ENCODE measurements at places on chromosomes 11 and 22.

DNA sequence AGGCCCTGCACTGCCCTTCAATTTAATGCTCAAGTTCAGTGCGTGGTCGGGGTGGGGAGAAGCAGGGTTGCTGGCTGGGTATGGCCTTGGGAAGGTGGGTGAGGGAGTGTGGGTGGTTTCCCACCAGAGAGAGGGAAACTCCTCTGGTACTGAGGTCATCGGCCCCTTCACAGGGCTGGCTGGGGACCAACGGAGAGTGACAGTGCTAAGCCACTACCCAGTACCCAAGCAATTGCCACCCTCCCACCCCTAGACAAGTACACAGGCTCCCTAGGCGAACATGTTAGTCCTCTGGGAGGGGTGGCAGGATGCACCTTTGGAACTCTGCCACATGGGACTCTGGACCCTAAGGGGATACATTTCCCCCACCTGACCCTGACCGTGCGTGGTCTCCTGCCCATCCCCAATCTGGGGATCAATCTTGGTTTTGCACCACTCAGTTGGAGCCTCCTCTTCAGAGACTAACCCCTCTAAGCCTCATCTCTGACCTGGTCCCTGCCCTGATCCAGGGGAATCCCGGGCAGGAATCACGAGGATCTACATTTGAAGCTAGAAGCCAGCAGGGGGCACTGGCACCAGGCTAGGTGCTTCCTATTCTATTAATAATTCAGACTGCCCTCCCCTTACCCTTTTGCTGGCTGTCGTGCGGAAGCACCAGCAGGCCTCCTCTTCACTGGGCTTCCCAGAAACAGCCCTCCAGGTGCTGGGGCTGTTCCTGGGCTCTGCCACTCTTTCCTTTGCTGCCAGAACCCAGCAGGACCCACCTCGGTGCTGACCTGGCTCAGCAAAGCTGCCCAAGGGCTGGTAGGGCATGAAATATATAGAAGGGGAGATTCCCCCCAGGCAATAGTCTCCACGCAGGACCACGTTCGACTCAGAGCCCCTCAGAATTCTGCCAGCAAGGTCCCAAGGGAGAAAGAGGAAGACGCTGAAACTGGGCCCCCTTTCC lies 377.7 kb downstream of the TENM4 start:
- DNase-seq: no peak

- DNase-seq: no peak
Observed at GRCh38 chr22:22952531-22953280, 65.1 kb downstream of the IGLL5 start.

DNA sequence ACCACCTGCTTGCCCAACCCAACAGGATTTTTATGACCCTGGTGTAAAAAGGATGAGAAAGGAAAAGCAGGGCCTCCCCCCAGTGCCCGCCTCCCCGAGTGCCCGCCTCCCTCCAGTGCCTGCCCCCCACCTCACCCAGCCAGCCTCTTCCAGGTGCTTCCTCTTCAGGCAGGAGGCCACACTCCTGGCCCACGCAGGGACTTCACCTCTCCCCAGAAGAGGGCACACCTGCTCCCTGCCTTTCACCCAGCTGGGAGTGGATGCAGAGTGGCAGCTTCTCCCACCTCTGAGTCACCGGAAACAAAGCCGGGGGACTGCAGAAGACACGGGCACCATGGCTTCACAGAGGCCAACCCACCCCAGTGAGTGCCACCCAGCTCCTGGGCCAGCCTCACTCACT lies 16.1 kb downstream of the CPT1A start:
- DNase-seq: no peak

- no peak for DNase-seq
Observed at GRCh38 chr22:49950396-49950994, 10.1 kb upstream of the PIM3 start.

- DNase-seq: no peak
Observed at GRCh38 chr11:44451706-44452105, 113.8 kb upstream of the CD82 start.

DNA sequence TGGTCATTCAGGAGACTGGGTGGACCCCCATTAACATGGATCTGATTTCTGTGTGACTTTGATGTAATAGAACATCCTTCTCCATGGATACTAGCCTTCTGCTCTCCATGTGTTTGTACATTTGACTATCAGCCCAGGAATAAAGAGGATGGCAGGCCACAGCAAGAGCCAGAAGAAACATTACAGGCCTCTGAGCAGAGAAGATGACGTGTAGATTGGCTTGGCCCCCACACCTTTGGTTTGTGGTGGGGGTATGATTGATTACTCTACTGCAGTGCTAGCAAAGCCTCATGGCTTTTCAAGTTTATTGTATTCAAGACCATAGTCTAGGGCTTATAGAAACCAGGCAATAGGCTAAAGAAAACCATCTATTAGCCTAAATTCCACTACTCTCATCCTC lies 77.0 kb downstream of the GRAMD1B start:
- DNase-seq: no peak

DNA sequence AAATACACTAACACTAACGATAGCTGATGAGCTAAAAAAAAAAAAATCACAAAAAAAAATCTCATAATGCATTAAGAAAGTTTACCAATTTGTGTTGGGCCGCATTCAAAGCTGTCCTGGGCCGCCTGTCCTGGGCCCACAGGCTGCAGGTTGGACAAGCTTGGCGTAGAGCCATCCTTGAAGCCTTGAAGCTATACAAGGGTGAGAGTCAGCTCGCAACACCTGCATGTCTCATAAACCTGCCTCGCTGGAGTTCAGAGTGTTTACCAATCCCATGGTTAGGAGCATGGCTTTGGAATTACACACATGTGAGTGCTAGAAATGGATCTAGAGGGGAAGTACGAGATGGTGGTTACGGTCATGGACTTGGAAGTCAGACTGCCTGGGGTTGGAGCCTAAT lies 453.7 kb downstream of the INSC start:
- DNase-seq: no peak

GRCh38 chr22:50454556-50455075 lies 20.2 kb downstream of the SBF1 start:
- no peak for DNase-seq

- no peak for DNase-seq
Observed at GRCh38 chr22:18062421-18062820, 15.4 kb upstream of the PEX26 start.

DNA sequence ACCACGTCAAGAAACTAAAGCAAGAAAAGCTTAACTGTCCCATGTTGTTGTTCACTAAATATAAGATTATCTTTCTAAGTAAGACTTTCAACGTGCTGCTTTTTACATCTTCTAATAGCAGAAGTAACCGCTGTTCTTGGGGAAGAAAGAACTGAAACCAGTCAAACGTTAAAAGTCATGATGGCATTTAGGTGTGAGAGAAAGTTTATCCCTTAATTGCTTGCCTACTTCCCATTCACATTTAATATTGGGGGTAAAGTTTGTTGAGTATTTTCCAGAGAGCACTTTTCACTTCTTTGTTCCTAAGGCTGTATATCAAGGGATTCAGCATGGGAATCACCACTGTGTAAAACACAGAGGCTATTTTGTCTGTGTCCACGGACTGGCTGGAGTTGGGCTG lies 970 bp downstream of the OR5B21 start:
- no peak for DNase-seq

DNA sequence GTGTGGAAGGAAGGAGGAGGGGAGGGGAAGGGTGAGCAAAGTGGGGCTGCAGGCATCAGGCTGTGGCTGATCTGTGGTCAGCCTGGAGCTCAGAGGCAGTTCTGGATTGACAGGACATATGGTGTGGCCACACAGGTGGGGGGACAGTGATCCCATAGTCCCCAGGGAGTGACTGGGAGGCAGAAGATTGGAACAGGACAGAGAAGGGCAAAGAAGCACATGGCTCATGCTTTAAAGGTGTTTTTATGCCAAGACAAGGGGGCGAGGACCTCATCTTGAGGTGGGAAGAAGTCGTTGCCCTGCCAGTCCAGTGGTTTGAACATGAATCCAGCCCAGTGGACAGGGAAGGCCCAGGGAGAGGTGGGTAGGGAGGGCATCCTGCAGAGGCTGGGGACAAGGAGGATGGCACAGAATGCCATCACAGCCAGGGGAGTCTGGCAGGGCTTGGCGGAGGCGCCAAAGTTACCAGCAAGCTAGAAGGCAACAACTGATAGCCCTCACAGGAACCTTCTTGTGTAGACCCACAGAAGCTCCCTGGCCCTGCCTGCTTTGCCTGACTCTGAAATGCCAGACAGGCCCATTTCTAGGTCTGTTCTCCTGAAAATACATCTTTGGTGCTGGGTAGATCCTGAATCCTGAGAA lies 3.1 kb downstream of the BET1L start:
- DNase-seq: no peak

DNA sequence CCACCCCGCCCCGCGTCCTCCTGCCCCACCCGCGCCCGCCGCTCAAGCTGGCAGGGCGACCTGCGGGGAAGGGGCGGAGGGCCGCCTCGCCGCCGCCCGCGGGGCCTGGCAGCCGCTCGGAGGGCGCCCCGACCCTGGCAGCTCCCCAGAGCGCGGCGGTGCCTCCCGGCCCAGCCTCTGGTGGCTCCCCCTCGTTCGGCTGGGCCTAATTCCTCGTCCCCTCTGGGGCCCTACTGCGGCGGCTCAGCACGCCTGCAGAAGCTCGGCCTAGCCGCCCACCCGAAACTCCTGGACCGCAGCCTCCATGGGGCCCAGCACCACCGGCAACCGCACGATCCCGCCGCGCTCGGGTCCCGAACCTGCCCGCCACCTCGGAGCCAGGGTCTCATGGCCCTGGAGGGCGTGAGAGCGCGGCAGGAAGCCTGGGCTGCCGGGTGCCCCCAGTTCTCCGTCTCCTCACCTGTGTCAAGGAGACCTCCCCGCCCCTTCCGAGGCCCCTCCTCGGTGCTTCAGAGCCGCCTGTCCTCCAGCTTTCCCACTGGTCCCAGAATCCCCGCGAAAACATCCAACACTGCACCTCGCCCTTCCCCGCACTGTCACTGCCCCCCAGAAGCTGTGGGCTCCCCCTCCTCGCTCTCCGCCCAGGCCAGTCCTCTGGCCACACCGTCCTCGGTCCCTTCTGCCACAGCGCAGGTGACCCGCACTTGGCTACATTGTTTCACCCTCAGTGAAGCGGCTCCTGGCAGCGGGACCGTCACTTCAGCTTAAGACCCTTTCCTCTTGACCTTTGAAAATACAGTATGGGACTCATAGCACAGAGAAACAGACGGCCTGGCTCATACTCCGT lies 613 bp upstream of the GSC2 start:
- DNase-seq: no peak

All from stimulated activated CD4-positive, alpha-beta T cell treated with anti-CD3 and anti-CD28 coated beads, Interleukin-1b, Interleukin-23, amount 100 ng/mL, for 1 hour (primary cell).